ENCODE measurements at places on chromosomes 11 and 22.

GRCh38 chr11:46210133-46210636 is 67.3 kb upstream of the CREB3L1 start:
- peak; percentile 82 for DNase-seq

- peak; percentile 55 for DNase-seq
These were observed 2.1 kb downstream of the METTL15 start for GRCh38 chr11:28110108-28110820.

GRCh38 chr11:48047616-48048015 is 67.3 kb downstream of the PTPRJ start:
- DNase-seq: no peak

- DNase-seq: no peak
These were observed 5.3 kb upstream of the ATP5MG start for GRCh38 chr11:118396097-118396501.

DNA sequence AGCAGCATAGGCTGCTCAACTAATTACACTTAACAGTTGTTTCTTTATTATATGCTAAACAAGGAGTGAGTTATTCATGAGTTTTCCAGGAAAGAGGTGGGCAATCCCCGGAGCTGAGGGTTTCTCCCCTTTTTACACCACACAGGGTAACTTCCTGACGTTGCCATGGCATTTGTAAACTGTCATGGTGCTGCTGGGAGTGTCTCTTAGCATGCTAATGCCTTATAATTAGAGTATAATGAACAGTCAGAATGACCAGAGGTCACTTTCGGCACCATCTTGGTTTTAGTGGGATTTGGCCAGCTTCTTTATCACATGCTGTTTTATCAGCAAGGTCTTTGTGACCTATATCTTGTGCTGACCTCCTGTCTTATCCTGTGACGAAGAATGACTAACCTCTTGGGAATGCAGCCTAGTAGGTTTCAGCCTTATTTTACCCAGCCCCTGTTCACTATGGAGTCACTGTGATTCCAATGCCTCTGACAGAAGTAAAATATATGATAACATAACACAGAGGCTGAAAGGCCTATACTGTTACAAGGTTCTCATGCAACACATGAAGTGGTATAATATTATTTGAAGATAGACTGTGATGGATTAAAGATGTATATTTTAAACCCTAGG is 41.3 kb upstream of the RDX start:
- DNase-seq: no peak

GRCh38 chr11:24642648-24643047 is 145.8 kb downstream of the LUZP2 start:
- no peak for DNase-seq

DNA sequence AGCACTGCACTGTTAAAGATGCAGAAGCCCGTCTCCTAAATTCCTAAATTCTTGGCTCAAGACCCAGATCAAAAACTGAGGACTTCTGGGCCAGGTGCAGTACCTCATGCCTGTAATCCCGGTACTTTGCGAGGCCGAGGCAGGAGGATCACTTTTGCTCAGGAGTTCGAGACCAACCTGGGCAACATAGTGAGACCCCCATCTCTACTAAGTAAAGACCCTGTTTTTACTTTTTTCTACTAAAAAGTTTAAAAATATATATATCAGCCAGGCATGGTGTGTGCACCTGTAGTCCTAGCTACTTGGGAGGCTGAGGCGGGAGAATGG is 29.7 kb downstream of the PDGFB start:
- no peak for DNase-seq

DNA sequence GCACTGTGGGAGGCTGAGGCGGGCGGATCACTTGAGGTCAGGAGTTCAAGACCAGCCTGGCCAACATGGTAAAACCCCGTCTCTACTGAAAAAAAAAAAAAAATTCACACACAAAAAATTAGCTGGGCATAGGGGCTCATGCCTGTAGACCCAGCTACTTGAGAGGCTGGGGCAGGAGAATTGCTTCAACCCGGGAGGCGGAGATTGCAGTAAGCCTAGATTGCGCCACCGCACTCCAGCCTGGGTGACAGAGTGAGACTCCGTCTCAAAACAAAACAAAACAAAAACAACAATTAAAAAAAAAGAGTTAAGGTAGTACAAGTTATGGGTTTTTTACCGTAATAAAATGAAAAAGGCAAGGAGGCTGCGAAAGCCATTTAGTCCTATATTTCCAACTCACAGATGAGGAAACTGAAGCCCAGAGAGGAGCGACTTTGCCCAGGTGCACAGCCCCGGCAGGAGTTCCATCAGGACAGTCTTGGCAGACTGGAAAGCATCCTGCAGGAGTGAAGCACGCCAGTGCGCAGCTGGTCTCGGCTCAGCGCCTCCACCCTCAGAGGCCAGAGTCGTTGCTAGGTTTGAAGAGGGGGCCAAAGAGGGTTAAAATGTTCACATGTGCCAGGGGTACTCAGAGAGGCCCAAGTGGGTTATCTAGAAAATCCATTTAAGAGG is 3.8 kb upstream of the FADS3 start:
- DNase-seq: no peak

- no peak for DNase-seq
These were observed 240.5 kb upstream of the FAT3 start for GRCh38 chr11:91984033-91984584.

GRCh38 chr22:30266445-30267381 is at the start of gene OSM:
Gene OSM, minus strand, starts transcription at chr22:30266851. Its CDS starts 52 bp downstream, at chr22:30266799.
- no peak for DNase-seq

- no peak for DNase-seq
These were observed 614 bp upstream of the ASCL2 start for GRCh38 chr11:2271077-2271326.

DNA sequence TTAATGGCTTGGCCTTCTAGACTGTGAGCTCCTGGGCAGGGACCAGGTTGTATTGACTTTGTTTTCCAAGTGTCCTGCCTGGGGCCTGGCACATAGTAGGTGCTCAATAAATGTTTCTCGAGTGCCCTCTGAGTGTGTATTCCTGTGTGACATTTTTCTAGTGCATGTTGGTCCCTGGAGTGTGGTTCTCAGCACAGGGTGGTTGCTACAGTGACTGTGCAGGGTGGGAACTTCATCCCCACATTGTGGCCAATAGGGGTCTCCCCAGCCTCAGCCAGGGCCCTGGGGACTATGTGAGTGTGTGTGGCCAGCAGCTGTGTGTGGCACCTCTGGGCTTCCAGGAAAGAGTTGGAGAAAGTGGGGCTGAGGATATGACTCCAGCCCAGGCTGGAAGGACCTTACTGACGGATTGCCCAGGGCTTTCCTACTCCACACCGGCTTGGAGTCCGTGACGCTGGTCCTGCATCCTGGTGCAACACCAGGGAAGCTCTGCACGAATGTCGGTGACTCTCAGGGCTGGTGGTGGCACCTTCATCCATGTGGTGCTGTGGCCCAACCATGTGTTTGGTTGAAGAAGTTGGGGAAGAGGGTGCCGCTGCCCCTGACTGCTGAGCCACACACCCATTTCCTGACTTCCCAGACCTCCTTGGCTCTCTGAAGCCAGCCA is 9.0 kb upstream of the MARK2 start:
- DNase-seq: no peak

- DNase-seq: no peak
These were observed 10.4 kb downstream of the AP1B1 start for GRCh38 chr22:29377979-29378378.

DNA sequence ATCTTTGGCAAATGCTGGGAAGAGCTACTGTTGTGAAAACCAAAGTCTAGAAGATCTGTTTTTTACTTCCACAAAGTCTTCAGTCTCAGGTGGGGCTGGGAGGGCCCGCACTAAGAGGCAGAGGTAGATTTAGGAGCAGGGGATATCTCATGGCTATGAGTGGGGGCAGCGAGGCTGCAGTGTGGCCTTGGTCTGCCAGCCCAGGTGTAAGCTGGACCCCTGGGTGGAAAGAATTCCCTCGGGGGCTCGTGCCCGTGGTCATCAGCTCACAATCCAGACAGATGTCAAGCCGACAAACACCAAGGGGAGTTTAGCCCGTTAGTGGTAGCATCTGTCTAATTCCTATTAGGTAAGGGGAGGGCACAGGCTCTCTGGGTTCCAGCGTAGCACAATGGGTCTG is 9.0 kb downstream of the PKNOX2 start:
- DNase-seq: no peak

- DNase-seq: no peak
These were observed 101.7 kb downstream of the MORC2 start for GRCh38 chr22:30866811-30867271.

DNA sequence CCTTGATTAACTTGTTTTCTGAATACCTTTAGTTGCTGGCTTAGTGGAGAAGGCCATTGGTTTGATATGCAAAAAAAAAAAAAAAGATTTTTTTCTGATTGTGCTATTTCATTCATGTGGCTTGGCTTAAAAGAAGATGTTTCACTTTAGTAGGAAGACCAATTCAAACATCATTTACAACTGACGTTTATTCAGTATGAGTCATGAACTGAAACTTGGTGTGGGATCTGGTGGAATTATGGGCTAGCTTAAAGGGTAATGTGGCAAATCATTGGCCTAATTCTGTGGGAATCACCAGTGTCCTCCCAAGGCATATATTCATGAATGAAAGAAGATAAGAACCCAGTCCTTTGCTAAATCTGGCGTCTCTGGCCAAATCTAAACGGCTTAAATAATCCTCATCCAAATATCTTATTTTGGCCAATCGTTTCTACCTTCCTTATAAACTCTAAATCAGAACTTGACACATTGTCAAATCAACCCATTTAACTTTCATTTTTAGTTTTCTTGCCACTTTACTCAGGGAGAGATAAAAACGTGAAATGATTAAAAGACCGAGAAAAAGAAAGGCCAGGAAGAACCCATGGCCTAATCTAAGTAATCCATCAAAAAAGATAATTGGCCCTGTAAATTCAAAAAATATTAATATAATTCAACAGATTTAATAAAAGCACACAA is 77.0 kb downstream of the DDIAS start:
- DNase-seq: peak; percentile 74

GRCh38 chr11:64724863-64725532 is 2.0 kb upstream of the NRXN2 start:
- DNase-seq: no peak

- DNase-seq: no peak
These were observed 2.3 kb downstream of the ATG16L2 start for GRCh38 chr11:72816404-72816990.

- no peak for DNase-seq
These were observed 46.4 kb upstream of the ARHGAP42 start for GRCh38 chr11:100640646-100641045.

- no peak for DNase-seq
These were observed 20.3 kb downstream of the ARFGAP2 start for GRCh38 chr11:47156333-47156732.

- no peak for DNase-seq
These were observed 6.9 kb downstream of the LGALS12 start for GRCh38 chr11:63512816-63513215.

- no peak for DNase-seq
These were observed 7.0 kb upstream of the YWHAH start for GRCh38 chr22:31937341-31937740.

- DNase-seq: no peak
These were observed 17.5 kb upstream of the GAL start for GRCh38 chr11:68666849-68667248.

- no peak for DNase-seq
These were observed 104.3 kb downstream of the RRAS2 start for GRCh38 chr11:14254533-14255237.

DNA sequence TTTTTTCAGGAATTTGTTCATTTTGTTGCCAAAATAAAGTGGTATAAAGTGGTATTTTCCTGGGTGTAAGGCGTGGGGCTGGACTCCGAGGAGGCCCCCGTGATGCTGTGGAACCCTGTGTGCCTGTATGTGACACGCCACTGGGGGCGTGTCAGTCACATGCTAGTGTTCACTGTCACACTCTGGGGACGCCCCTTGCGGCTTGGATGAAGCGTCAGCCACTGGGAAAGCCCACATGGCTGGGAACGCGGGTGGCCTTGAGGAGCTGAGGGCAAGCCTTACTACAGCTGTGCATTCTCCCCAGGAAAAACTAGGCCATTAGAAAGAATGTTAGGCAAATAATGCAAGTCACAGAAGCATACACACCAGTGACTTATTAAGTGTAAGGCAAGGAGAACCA is 77.0 kb upstream of the SLC25A18 start:
- no peak for DNase-seq

DNA sequence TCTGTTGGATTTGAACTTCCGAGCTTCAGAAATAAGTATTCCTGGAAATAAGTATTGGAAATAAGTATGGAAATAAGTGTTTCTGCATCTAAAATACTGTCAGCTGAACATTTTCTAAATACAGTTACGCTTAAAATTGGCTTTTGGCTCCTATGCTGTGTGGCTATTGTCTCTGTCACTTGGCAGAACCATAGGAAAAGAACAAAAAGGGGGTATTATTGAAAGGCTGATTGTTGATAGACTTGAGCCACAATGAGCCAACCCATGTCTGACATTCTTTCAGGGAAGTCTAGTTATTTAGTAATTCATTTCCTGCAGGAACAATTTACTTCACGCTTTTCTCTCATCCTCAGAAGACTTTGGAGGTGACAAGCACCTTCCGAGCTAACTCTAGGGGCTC is 32.5 kb upstream of the LARGE1 start:
- DNase-seq: no peak

DNA sequence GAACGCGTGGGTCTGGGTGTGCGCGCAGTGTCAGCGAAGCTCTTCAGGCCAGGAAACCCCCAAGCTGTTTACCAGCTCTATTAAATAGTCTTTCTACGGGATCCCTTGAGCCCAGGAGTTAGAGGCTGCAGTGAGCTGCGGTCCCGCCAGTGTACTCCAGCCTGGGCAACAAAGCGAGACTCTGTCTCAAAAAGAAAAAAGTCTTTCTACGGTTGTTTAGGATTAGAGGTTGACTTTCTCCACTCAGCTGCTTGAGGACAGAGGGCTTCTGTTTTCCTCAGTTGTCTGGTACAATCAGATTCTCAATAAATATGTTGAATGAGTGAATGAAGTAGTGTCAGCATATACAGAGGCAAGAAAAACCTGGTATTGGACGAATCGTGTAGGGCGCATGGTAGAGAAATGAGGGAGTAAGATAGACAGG is 619 bp downstream of the SART1 start:
- DNase-seq: no peak

DNA sequence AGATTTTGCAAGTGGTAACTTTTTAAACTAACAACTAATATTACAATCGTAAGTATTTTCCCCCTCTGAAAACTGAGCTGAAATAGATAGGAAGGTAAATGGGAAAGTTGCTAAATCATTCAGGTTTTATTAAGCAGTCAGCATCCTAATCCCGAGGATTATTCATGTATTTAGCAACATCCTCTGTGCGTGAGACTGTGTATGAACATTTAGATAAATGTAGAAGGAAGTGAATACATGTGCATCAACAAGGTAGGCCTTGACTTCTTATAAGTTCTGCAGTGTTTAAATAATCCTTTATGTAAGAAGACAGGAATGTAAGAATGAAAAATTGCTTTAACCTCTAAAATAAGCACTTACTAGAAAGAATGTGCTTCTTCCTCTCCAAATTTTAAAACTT is 745.9 kb upstream of the TENM4 start:
- DNase-seq: no peak

GRCh38 chr11:76207642-76208401 is 1.5 kb upstream of the WNT11 start:
- no peak for DNase-seq

DNA sequence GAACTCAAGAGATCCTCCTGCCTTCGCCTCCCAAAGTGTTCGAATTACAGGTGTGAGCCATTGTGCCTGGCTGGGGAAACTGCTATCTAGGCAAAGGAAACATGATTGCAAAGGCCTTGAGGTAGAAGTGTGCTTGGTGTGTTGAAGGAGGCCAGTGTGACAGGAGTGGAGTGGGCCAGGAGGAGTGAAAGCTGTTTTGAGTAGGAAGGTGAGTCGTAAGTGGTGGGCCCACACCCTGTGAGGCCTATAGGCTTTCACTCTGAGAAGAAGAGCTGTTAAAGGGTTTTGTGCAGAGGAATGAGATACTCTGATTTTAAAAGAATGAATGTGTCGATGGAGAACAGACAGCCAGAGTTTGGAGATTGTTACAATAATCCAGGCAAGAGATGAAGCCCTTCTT is 43.4 kb downstream of the WEE1 start:
- no peak for DNase-seq
